Uterus (tissue), 4 donors: ENCODE measurements at places on chromosomes 4 and X. TPM values are rescaled to one million over a fixed set of nuclear protein-coding genes. Genes with fewer than 3 reads are reported as not detected.

DNA sequence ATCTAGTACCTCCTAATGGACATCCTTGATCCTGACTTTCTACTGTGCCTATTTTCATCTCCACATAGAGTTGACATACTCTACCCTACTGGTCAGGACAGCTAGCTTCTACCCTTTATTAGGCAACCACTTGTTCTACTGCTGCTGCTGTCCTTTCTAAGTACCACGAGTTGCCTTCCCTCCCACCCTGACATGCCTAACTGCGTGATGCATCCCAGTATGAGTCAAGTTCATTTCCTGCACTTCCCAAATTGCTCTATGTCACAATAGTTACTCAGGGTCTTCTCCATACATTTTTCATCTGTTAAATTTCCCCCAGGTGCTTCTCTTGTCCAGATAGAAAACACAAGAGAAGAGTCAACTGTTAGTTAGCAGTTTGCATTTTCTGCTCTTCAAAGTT is 133.4 kb downstream of the TBC1D19 start:
- H3K27me3 ChIP-seq: no peaks in the 10 kb centered on the region
- H3K27ac ChIP-seq: no peak overlapping the region
- no peak for DNase-seq
- no peaks in the 10 kb centered on the region for H3K36me3 ChIP-seq
- no peaks in the 10 kb centered on the region for H3K4me1 ChIP-seq
- H3K4me3 ChIP-seq: no peak overlapping the region

GAGE13 gene
- total RNA-seq: not detected

- no peak overlapping the region for H3K4me3 ChIP-seq
- no peaks in the 10 kb centered on the region for H3K27me3 ChIP-seq
- no peak for DNase-seq
Observed at GRCh38 chr4:108559068-108559793, 61.1 kb upstream of the RPL34 start.

DNA sequence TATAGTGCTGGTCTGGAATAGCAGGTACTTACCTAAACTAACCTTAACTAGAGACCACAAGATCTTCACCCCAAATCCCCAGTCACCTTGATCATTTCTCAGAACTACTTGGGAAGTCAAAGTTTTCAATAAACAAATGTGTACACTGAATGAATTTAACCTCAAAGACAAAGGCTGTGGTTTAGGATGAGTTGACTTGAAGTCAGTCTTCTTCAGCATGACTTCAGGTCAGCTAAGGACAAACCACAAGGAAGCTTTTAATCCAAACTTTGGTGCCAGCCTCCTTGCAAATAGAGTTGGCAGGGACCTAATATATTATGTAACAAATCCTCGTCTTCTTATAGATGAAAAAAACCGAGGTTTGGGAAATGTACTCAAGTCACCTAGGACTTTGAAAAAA is 21.2 kb upstream of the VCX2 start:
- H3K27ac ChIP-seq: no peak overlapping the region
- no peaks in the 10 kb centered on the region for H3K27me3 ChIP-seq
- no peak overlapping the region for H3K4me3 ChIP-seq
- no peaks in the 10 kb centered on the region for H3K4me1 ChIP-seq
- no peak for DNase-seq
- no peaks in the 10 kb centered on the region for H3K36me3 ChIP-seq

- no peaks in the 10 kb centered on the region for H3K36me3 ChIP-seq
- H3K27me3 ChIP-seq: no peaks in the 10 kb centered on the region
- DNase-seq: no peak
- H3K4me1 ChIP-seq: no peaks in the 10 kb centered on the region
- no peak overlapping the region for H3K27ac ChIP-seq
Observed at GRCh38 chr4:68655764-68656444, 14.5 kb downstream of the UGT2B15 start.

- no peaks in the 10 kb centered on the region for H3K4me1 ChIP-seq
- H3K36me3 ChIP-seq: no peaks in the 10 kb centered on the region
- H3K27me3 ChIP-seq: no peaks in the 10 kb centered on the region
- DNase-seq: no peak
- no peak overlapping the region for H3K4me3 ChIP-seq
- H3K27ac ChIP-seq: no peak overlapping the region
Observed at GRCh38 chr4:101232074-101232776, 115.1 kb downstream of the PPP3CA start.

REPS2 gene
- total RNA-seq: 18.2 TPM

DNA sequence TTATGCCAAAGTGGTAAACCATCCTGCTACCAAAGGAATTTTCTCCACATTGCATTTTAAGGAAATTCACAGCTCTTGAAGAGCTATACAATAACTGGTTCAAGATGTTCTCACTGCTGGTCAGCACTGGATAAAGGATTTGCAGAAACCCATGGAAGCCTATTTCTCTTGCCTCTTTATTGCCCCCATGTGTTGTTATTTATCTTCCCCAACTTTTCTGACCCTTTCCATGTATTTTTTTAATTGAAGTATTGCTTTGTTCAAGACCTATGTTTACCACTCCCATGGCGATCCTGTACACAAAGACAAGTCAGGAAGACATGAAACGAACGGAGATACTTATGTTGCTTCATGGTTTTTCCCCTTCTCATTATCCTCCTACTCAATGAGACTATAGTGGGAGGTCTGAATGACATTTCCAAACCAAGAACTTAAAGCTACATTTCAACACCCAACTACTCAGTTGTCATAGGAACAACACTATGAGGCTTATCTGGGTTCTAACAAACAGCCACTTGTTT is 566.4 kb upstream of the DIPK2B start:
- H3K27ac ChIP-seq: peak overlapping the region; percentile 81
- DNase-seq: no peak
- peak overlapping the region; percentile 31 for H3K4me3 ChIP-seq
- no peaks in the 10 kb centered on the region for H3K27me3 ChIP-seq
- H3K36me3 ChIP-seq: no peaks in the 10 kb centered on the region

- no peak overlapping the region for H3K4me3 ChIP-seq
- H3K27ac ChIP-seq: no peak overlapping the region
- no peaks in the 10 kb centered on the region for H3K36me3 ChIP-seq
- no peak for DNase-seq
- no peaks in the 10 kb centered on the region for H3K4me1 ChIP-seq
Observed at GRCh38 chr4:8528713-8529112, 51.5 kb upstream of the GPR78 start.

- H3K36me3 ChIP-seq: no peaks in the 10 kb centered on the region
- H3K27me3 ChIP-seq: no peaks in the 10 kb centered on the region
- H3K4me1 ChIP-seq: no peaks in the 10 kb centered on the region
Observed at GRCh38 chr4:17528551-17529165, 13.7 kb downstream of the CLRN2 start.

KLHL5 gene
- 22.6 TPM for total RNA-seq
